ENCODE measurements at places on chromosomes 6 and 20.

DNA sequence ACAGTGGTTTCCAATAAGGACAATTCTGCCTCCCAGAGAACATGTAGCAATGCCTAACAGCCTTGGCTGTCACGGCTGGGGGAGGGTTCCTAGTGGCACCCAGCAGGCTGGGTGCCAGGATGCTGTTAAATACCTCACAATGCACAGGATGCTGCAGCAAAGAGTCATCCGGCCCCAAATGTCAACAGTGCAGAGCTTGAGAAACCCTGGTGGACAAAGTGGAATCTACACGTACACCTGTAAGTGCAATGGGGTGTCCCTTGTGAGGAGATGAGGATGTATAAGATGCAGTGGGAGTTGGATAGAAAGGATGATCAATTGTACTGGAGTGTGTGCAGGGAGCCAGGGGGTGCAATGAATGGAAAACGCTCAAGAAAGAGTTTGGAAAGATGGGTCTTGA, 142.4 kb downstream of the FNDC1 start:
- no peak for DNase-seq

DNA sequence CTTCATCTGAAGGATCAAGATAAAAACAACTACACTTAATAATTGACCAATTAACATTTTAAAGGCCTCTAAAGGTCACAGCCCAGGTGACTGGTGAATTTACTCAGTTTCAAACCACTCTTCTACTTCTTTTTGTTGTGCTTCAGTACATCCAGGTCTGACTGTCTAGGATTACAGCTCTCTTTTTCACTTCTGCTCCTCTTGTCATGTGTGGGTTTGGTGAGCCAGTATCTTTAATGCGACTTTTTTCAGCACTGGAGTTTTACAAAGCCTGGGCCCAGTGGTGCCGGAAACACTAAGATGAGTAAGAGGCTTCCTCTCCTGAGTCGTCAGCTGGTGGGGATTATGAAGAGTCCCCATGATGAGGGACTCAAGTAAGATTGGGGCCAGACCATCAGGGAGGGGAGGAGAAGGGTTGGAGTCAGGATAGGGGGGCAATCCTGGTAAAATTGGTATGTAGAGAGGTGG, 27.0 kb downstream of the HECA start:
- no peak for DNase-seq

DNA sequence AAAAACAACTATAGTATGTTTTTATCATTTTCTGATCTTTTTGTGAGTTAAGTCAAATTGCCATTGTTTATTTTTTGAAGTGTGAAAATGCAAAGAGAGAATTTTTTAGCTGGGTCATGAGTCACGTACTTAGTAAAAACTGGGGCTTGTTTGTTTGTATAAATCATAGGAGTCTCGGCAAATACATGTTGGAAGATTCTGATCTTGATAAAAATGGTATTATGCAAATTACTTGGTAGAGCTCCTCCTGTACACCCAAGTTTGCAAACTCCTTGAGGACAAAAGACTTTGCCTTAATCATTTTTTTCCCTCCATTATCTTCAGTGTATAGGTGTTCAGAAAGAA, 25.8 kb downstream of the TBPL1 start:
- DNase-seq = no peak

GRCh38 chr6:1797801-1798200, 188.1 kb downstream of the FOXC1 start:
- no peak for DNase-seq

DNA sequence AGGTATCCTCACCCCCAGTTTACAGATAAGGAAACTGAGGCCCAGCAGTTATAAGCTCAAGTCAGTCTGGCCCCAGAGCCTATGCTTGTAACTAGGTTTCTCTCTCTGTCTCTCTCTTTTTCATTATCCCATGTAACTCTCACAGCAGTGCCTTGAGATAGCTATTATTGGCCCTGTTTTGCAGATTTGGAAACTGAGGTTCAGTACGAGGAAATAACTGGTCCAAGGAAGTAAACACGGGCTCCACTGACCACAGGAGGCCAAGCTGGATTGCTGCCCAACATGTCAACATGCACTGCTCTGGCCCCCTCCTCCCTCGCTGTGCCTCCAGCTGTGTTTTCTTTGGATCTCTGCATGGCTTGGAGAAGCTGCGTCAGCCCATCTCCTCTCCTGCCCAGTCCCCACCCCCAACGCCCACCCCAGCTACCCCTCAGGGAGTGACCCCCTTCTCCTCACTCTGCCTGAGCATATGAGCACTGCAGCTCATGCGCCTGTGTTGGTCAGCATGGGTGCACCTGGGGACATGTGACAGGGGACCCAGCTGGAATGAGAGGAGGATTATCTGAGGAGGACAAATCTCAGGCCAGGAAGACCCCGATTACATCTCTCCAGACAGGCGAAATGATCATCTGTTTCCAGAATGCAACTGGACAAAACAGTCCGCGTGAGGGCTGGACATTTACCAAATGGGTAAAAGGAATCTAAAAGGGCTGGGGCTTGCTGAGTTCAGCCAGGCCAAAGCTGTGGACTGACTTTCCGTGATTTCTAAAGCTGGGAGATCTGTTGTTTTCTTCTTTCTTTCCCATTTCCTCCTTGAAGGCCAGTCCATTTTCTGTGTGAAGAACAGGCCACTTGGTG, 7.8 kb upstream of the PLTP start:
- peak; percentile 84 for DNase-seq

DNA sequence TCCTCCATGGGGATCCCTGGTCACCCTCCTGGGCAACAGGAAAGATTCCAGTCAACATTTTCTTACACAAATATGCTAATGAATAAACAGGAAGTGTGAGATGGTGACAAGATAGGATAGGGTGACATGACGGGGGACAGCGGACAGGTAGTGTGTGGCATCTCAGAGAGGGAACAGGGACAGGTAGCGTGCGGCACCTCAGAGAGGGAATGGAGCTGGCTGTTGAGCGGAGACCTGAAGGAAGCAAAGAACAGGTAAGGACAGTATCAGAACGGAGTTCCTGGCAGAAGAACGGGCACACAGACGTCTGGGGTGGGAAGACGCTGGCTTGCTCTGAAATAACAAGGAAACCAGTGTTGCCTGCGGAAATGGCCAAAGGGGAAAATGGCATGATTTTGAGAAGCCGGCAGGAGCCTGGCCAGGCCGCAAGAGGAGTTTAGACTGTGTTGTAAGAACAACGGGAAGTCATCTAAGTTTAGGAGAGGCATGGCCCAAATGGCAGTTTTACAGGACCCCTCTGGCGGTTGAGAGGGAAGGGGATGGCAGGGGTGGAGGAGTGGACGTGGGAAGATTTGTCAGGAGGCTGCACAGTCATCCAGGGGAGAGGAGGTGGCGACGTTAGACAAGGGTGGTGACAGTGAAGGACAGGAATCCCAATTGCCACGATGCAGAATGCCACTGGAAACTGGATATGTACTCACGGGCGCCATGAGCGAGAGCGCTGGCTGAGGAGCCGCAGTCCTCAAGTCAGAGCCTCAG, 111.6 kb downstream of the JPH2 start:
- no peak for DNase-seq

DNA sequence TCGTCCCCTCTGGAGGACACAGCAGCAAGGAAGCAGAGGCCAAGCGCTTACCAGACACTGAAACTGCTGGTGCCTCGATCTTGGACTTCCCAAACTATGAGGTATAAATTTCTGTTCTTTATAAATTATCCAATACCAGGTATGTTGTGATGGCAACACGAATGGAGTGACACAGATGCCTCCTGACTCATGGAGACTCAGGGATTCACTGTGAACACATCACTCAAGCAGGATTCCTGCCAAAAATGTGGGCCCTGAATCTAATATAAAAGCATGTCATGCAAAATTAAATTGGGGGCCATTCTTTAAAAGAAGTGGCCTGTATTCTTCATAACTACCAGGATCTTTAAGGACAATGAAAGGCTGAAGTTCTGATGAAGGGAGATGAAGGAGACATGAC, 52.5 kb upstream of the SLC22A23 start:
- no peak for DNase-seq

DNA sequence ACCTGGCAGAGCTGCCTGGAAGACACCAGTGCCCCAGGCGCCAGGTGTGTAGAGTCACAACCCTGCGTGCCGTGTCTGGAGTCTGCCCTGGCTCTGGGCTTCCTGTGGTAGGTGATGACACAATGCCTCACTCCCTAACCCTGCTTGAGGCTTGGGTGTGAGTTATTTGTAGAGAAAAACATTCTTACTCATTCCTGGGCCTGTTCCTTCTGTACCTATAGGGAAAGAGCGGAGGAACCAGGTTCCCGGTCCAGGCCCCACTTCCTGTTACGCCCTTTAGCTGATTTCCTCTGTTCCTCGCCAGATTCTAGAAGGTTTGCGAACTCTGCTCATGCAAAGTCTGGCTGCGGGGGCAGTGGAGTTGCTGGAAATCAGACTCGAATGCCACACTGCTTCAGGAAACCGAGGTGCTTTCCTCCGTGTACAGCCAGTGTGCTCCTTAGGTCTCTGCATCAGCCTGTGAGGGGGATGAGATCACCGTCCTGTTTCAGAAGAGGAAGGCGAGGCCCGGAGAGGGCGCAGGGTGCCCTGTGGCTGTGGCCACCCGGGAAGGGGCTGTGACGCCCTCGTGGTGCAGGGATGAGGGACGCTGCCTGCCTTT, 67.1 kb upstream of the DUSP22 start:
- DNase-seq = no peak

DNA sequence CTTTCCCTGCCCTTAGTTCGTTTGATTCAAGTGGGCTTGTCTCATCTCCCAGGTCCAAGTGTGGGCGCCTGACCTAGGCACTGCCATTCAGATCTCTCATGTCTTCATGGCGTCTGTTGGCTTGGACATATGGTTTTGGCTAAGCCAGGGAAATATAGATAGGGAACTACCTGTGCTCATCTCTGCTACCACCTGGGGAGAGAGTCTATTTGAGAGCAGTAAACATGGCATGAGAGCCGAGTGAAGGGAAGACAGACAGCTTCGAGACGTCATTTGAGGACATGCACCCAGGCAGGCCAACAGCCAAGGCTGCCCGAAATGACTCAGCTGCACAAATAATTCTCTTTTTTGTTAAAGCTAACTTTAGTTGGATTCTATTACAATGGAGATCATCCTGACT, 370.7 kb upstream of the AGPAT4 start:
- no peak for DNase-seq

- no peak for DNase-seq
Observed at GRCh38 chr6:3152689-3153088, 4.7 kb downstream of the TUBB2A start.

- no peak for DNase-seq
Observed at GRCh38 chr6:10945845-10946244, 59.0 kb downstream of the SYCP2L start.

DNA sequence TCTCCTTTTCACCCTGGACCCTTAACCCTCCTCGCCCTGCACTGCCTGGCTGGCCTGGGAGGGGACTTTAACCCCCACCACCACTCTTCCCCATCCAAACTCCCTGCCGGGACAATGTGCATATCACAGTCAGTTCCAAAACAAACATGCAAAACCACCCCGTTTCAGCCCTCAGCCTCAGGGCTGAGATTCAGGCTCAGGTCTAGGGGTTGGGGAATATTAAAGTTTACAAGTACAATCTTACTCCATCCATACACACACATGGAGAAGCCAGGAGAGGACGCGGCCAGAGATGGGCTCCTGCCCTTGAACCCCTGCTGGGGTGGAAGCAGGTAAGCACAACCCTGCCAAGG, 534 bp downstream of the KIAA1755 start:
- DNase-seq = no peak

- DNase-seq = no peak
Observed at GRCh38 chr6:89597372-89597771, 41.2 kb downstream of the LYRM2 start.

DNA sequence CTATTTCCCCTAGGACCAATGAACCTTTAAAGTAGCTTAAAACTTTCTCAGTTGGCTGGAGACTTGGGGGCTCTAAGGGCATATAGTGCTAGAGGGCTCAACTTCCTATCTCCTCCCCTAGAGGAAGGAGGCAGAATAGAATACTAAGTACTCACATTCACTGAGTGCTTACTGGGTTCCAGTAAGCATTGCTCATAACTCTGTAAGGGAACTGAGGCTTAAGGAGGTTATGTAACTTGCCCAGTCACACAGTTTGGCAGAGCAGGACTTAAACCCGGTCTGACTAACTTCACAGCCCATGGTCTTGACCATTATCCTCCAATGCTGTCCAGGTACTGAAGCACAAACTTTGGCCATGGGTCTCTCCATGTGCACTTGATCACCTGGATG, 12.5 kb downstream of the SESN1 start:
- no peak for DNase-seq

DNA sequence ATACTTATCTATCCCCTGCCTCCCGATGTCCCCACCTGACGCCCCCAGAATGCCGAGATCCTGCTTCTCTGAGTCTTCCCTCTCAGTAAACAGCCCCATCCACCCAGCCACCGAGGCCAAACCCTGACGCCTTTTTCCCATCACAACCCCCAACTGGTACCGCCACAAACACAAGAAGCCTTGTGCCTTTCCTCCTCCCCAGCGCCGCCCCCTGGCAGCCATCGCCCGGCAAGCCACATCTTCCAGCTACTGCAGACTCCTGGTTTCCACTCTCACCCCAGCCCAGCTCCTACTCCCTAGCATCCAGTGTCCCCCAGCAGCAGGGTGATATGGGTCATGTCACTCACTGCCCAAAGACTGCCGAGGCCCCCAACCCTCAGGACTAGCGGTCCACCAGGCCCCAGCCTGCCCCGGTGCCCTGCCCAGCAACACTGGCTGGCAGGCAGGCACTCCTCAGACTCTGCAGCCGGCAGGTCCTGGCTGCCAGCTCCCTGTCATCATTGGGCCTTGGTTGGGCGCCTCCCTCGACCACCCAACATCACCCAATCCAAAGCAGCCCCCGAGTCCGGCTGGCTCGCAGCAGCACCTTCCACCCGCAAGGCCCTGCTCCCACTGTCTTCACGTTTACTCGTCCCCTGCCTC, 11.2 kb downstream of the TCFL5 start:
- DNase-seq = no peak

GRCh38 chr6:155223646-155224451, 40.0 kb upstream of the CLDN20 start:
- DNase-seq = no peak

DNA sequence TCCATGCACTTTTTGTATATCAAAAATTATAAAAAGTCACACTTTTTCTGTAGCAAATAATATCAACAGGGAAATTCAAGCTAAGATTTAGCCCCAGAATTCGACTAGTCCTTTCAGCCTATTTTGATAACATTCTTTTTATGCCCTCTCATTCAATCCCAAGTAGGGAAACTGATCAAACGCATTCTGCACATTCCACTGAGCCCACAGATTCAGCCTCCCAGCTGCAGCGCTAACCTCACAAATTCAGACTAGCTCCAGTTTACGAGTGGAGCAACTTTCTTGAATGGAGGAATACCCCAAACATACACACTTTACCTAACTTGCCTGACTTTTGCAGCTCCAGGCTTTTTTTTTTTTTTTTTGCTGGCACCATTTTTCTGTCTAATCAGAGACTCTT, 70.3 kb upstream of the HEY2 start:
- DNase-seq = no peak

- DNase-seq = no peak
Observed at GRCh38 chr6:98041921-98042320, 758.9 kb upstream of the MMS22L start.
